ENCODE measurements at places on chromosomes 2 and 18.
A peak's percentile ranks its signal among the peaks of the same experiment; 100 is the strongest.

DNA sequence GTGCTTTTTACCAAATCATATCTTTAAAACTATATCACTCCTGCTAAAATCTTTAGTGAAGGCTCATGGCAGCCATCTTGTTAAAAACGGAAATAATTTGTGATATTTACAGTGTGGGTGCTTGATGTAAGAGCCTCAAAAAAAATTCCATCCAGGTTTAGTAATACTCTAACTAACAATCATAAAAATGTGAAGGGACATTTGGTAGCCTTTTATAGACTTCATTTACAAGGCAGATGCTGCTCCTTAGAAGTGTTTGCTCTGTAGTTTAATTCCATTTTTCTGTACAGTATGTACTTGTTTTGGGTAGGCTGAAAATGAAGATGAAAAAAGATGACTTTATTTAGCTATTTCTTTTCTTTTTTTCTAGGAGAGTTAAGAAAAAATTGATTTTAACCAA, 525.0 kb downstream of the ZEB2 start:
- DNase-seq = no peak

DNA sequence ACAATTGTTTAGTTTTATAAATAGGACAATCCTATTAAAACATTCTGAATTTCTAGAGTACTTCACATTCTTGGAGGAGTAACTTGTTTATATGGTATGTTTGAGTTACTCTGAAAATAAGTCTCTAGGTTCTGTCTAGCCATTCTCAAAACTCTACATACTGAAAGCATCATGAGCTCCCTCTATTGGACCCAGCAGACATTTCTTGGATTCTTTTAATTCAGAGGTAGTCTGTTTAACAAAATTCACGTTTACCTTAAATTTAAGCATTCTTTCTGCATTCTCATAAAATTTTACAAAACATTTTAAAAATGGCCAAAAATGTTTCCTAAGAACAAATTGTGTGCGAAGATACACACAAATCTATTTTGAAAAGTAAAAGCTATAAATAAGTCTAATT, 15.3 kb downstream of the SP9 start:
- no peak for DNase-seq

DNA sequence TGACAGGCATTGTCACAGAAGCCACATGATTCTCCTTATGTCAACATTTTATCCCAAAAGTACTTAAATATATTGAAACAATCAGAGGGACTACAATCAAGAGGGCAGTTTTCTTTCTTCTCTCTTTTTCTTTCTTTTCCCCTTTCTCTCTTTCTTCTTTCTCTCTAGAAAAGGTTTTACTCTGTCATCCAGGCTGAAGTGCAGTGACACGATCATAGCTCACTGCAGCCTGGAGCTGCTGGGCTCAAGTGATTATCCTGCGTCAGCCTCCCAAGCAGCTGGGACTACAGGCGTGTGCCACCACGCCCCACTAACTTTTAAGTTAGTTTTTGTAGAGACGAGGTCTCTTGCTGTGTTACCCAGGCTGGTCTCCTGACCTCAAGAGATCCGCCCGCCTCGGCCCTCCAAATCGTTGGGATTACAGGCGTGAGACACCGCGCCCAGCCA, 1.0 kb upstream of the PRKD3 start:
- no peak for DNase-seq

DNA sequence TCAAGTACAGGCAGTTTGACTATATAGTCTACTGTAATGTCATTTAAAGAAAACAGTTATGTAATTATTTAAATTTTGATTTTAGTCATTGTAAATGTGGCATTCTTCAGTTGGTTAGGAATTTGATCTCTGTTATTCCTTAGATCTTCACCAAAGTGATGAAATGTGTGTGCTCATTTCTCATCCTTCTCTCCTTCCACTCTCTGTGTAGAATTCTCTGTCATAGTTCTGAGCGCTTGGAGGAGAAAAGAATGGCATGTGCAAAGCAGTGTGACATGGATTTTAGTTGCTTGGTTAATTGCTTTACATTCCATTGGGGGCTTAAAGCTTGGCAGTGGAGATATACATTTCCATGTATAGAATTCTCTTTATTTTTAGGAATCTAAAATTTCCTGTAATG, 14.8 kb downstream of the PIK3C3 start:
- no peak for DNase-seq

GRCh38 chr2:16584084-16584483, 81.5 kb downstream of the CYRIA start:
- DNase-seq = no peak

- no peak for DNase-seq
These were observed 98.9 kb downstream of the PHLPP1 start for GRCh38 chr18:62814132-62814759.

- DNase-seq = no peak
These were observed 52.7 kb downstream of the CCDC68 start for GRCh38 chr18:54906331-54907185.

- DNase-seq = peak; percentile 84
These were observed at the start of gene ZFP36L2 for GRCh38 chr2:43226558-43226954. ZFP36L2 (minus strand) TSS chr2:43226606; CDS start chr2:43226315, 291 bp downstream.

DNA sequence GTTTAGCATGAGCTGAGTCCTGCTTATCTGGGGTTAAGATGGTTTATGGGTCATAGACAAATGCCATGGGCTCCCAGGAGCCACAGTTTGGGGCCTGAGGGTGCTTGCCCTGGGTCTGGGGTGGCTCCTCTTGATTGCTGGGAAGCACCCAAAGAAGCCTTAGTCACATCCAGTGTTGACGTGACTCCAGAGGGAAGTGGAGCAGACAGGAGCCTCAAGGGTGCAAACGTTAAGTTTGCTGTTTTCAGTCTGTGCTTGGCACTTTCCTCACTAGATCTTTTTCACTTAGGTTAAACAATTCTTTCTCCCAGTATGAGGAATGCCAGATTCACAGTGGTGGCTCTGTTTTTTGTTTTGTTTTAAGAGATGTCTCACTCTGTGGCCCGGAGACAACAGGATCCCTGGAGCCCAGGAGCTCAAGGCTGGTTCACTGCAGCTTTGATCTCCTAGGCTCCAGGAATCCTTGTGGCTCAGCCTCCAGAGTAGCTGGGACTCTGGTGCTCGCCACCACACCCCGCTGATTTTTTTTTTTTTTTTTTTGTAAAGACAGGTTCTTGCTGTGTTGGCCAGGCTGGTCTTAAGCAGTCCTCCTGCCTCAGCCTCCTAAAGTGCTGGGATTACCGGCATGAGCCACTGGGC, 251.3 kb downstream of the FAM210A start:
- no peak for DNase-seq
